ENCODE measurements at places on chromosomes 16 and 17.

- no peak for DNase-seq
These were observed 8.0 kb downstream of the FBXO31 start for GRCh38 chr16:87375426-87376135.

DNA sequence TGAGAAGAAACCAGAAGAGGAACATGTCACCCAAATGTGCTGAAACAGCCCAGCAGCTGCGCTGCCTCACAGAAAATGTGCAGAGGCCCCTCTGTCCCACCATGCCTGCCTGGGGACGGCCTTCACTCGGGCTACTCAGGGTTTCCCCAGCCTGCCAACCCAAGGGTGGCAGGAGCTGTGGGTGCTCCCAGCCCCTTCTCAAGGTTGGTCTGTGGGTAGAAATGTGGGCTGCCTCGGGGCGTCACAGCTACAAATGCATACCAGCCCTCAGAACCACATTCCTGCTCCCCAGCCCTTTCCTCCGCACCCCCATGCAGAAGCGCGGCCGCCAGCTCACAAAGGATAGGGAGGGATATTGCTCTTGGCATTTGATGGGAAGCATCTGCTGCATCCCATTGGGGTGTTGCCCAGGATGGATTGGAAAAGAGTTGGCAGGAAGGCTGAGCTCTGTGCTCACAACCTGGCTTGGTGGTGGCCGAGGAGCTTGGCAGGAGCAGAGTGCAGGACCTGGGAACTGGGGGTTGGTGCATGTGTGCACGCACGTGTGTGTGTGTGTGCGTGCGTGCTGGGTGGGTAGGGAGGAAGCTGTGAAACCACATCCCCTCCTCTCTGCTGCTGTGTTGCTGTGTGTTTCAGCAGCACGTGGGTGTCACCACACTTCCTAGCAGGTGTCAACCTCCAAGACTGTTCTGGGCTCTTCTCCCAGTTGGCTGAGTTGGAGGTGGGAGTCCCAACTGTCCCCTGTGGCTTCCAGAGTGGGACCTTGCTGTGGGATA, 304.4 kb downstream of the SEC14L1 start:
- DNase-seq, result no peak

- DNase-seq, result no peak
These were observed 11.4 kb downstream of the CTNS start for GRCh38 chr17:3647769-3648555.

DNA sequence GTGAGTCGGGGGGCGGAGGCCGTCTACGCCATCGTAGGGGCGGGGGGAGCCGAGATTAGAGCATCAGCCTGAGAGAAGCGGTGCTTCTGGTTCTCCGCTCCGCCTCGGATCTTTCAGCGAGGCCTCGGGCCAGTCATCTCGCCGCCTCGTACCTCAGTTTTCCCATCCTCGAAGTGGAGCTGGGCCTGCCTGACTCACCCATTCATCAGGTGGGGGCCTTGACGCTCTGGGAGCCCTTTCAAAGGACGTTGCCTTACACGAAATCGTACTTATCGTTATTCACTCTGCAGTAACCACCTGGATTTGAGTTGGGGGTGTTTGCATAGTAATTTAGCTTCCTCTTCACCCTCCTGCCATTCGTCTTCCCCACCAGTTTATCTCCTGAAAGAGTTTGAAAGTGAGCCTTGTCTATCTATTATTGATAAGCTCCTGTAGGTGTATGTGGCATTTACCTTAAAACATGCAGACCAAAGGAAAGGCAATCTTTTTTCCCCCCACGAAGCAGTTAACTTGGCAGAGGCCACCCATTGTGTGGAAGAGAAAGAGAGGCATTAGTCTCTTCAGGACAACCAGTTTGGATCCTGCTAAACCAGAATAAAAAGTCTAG, 674 bp downstream of the TAF15 start:
- DNase-seq, result no peak

DNA sequence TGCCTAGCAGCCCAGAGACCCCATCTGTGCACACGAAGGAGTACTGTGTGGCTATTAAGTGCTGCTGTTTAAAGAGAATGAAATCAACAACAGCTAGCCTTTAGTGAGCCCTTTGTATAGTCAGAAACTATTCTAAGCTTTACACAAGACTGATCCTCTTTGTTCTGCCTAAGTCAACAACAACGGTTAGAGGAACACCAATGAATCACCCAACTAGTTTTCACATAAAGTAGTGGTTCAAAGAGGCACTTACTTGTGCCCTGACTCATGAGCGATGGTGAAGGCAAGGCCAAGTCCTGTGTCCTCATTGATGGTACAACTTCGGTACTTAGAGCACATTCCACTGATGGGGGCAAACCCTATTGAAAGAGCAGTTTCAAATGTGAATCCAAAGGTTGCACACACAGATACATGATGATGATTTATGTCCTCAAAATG, 75.8 kb downstream of the ADAMTS18 start:
- DNase-seq, result no peak

DNA sequence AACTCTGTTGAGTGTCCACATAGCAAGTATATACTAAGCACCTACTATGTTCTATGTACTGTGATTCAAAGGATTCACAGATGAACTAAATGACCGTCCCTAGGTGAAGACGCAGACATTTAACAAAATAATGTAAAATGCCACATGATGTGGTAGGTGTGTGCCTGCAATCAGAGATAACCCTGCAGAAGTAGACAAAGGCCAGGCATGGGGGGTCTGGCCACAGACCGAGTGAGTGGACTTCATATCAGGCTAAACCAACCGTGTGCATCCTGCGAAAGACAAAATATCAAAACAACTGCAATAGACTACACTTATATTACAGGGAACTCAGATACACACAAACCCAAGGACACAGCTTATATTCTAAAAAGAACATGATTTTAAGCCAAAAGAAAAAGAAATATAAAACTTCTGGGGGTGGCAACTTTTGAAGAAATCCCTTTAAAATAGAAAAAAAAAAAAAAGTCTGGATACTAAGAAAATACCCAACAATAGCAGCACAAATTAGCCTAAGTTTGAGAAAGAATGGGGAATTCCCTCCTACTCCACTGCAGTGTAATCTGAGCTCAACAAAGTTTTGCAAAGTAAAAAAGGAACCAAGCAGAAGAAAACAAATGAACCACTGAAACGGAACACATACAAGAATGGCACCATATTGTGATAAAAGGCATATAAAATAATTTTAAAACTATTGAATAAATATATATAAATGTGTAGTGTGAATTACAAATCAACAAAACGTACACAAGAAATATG, 12.3 kb downstream of the HSDL1 start:
- no peak for DNase-seq

DNA sequence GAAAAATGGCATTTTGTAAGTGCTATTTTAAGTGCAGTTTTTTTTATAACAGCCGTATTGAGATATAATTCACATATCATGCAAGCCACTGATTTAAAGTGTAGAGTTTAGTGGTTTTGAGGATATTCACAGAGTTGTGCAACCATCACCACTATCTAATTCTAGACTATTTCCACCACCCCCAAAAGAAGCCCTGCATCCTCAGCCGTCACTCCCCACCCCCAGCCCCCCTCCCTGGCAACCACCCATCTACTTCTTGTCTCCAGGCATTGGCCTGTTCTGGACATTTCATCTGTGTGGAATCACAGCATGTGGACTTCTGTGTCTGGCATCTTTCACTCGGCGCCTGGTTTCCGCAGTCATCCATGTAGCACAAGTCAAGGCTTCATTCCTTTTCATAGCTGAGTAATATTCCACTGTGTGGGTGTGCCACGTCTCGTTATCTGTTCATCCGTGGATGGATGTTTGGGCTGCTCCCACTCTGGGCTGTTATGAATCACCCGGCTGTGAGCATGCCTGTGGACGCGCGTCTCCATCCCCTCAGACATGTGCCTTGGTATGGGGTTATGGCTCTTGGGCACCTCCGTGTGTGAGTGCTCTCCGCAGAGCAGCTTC, 138.4 kb upstream of the CIBAR2 start:
- no peak for DNase-seq

DNA sequence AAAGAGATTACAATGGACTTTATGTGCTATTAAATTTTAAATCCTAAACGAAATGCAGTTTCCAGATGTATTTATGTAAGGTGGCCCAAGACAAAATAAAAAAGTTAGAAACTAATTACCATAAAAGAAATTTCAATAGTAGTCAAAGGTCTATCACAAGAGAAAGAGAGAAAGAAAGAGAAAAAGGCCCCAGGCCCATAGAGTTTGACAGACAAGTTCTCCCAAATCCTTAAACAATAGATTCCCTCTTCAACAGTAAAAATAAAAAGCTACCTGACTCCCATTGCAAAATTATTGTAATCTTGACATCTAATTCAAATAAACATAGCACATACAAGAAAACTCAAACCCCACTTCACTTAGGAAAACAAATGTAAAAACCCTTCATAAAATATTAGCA, 8.6 kb upstream of the ERCC4 start:
- DNase-seq, result no peak

DNA sequence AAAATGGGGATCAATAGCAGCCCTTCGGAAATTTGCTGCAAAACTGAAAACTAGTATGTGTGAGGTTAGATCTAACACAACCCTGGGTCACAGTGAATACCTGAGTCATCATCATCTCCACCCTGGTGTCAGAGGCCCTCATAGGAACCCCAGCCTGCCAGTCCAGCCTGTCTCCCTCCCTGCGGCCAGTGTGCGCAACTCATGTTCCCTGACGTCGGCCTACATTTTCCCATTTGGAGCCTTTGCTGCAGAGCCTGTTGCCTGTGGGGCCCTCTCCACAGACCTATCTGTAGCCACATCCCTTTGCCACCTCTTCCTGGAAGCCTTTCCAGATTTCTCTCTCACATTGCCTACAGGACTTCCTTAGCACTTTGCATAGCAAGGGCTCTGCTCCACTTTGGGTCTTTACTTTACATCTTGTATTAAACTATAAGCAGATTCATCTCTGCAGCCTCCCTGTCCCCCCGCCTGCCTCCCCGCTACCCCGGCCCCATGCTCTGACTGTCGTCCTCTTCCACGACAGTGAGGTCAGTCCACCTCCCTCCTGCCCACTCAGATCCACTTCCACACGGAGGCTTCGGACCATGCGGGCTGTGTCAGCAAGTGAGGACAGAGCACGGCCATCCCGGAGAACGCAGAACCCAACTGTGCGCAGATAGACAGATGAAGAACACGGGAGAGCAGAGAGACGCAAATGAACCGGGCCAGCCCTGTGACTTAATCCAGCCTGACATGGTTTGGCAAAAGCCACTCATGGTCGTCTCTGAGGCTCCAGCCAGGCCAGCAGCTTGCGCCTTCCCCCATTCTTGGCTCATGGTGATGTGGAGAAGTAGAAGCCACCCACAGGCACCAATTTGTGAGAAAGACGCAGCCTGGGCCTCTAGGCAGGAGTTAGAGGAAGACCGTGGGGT, 31.0 kb downstream of the NGFR start:
- DNase-seq, result no peak

DNA sequence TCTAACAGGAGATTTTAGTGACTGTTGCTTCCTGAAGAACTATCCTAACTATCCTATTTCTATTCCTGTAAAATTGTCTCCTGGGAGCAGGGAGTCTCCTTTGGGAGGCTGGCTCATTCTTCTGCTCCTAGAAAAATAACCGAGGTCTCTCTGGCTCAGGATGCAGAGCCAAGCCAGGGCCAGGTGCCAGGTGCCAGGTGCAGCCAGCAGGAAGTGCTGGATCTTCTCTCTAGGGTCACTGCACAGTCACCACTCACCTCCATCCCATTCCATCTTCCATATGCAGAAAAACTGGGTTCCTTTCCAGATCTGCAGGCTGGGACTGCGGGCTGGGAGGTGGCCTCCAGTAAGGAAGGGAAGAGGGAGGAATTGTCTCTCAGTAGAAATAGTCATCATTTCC, 3.8 kb upstream of the TMC7 start:
- DNase-seq, result no peak

DNA sequence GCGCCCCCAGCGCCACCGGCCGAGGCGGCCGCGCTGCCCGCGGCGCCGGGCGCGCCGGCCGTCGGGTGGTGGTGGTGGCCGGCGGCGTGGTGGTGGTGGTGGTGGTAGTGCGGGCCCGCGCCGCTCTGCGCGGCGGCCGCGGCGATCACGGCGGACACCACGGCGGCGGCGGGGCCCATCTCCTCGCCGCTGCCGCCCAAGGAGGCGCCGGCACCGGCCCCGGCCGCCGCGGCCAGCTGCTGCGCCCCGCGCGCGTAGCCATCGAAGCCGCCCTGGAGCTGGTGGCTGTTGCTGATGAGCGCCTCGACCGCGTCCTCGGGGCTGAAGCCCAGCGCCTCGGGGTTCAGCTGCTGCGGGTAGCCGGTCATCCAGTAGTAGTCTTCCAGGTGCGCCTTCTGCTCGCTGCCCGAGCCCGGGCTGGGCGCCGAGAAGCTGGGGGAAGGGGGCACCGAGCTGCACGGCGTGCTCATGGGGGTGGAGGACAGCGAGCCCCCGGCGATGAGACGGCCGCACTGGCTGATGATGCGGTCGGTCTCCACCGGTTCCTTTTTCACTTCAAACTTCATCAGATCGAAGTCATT, 1.2 kb downstream of the MAF start:
- DNase-seq, result no peak

DNA sequence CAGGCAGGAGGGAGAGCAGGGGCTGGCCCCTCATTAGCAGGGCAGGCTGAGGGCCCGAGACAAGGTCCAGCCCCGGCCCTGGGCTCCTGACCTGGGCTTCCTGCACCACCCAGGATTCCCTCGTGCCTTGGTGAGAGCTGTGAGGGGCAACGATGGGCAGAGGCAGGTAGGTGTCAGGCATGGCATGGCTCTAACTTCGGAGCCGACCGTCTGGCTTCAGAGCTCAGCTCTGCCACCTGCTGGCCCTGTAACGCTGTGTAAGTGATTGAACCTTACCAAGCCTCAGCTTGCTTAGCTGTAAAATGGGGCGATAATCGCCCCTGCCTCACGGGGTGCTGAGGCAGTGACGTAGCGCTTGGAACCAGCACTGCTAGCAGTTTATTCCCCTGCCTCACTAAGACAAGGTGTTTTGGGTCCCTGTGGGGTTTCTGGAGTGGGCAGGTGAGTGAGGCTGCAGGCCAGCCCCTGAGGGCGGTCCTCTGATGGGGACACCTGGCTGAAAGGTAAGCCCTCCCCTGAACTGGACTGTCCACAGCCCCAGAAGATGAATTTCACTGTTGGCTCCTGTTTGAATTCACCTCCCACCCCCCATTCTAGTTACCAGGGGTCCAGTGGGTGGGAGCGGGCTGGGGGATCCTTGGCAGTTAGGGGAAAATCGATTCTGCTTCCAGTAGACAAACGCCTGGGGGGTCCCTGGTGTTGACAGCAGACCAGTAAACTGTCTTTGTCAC, 184.8 kb upstream of the GSE1 start:
- no peak for DNase-seq

DNA sequence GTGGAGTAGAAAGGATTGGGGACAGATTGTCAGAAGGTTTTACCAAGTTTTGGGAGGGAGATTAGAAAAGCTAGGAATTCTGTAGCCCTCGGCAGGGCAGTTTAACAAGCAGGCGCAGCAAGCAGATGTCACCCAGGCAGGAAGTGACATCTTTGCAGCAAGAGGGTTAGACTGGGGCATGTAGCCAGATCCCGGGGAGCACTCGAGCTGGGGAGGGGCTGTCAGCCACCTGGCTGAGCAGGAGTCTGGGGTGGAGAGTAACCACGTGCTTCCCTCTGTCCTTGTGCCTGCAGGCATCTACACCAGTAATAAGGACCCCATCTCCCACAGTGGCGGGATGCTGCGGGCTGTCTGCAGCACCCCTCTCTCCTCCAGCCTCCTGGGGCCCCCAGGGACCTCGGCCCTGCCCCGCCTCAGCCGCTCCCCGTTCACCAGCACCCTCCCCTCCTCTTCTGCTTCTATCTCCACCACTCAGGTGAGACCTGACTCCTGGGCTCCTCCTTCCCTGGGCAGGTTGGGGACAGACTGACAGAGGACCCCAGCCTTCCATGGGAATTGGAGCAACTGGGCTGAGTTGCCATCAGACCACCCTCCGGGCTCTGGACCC, 12.2 kb downstream of the MLLT6 start:
- DNase-seq, result no peak
